ENCODE measurements at places on chromosomes 7 and 10.

- DNase-seq = no peak
Measured at GRCh38 chr7:158976468-158976848, 120.1 kb downstream of the DYNC2I1 start.

DNA sequence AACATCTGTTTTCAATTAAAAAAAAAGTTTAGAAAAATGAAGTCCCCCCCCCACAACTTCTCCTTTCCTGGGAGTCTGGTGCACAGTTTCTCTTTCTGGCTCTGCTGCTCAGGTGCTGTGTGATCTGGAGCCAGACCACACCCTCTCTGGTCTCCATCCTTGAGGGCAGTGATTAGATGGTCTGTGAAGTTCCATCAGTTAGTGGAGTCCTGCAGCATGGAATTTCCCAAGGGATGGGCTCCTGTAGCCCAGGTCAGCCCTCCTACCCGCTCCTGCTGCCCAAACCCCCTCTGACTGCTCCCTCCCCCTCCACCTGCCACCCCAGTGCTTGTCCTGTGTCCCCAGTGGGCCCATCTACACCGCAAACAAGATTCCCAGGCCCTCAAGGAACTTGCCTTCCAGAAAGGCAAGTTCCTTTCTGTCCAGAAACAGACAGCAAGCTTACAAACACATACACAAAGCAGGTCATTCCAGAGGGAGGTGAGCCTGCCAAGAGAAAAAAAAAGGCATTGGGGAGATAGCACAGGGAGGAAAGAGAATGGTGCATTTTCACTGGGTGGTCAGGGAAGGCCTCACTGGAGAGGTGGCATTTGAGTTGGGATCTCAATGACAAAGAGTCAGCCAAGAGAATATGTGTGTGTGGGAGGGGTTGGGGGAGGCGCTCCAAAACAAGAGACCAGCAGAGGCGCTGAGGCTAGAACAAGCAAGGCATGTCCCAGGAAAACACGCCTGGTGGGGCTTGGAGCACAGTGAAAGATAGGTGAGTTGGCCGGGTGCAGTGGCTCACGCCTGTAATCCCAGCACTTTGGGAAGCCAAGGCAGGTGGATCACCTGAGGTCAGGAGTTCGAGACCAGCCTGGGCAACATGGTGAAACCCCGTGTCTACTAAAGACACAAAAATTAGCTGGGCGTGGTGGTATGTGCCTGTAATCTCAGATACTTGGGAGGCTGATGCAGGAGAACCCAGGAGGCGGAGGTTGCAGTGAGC, 49.5 kb upstream of the SLC29A3 start:
- DNase-seq = no peak

- no peak for DNase-seq
Measured at GRCh38 chr7:90715067-90715466, 118.9 kb downstream of the CDK14 start.

DNA sequence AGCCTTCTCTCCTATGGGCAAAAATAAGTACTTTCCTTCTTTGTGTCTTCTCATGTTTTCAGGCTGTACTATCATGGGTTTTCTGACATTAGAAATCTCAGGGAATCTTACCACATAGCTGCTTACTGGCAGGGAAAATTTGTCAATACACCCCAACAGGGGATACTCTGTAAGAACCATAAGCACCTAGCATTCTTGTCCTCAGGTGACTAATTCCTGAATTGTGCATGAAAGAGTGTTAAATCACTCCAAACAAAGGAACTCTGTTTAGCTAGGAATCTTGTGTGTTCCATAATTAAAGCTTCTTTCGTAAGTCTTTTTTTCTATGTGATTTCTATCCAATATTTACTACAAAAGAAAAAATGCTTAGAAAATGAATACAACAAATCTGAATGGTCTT, 206.7 kb upstream of the POT1 start:
- no peak for DNase-seq

DNA sequence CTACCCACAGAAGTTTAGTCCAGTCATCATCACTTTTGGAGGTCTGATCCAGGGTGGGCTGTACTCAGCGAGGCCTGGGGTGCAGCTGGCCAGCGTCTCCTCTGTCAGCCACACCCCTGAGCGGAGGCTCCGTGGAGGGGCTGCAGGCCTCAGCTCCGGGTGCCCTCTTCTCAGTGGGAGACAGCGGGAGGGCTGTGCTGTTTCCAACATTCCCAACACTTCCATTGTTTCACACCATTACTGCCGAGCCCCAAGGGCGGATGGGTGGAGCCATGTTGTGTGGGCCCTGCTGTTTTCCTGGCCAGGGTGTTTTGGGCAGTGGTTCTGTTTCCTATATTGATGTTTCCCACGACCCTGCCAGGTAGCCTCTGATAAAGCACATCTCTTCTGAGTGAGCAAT, 95.0 kb downstream of the MKI67 start:
- no peak for DNase-seq

- DNase-seq = no peak
Measured at GRCh38 chr10:101495324-101495925, 92.6 kb downstream of the POLL start.

- DNase-seq = no peak
Measured at GRCh38 chr7:100556541-100556940, 17.2 kb downstream of the SAP25 start.

- no peak for DNase-seq
Measured at GRCh38 chr10:4663162-4663992, 162.6 kb upstream of the AKR1E2 start.

DNA sequence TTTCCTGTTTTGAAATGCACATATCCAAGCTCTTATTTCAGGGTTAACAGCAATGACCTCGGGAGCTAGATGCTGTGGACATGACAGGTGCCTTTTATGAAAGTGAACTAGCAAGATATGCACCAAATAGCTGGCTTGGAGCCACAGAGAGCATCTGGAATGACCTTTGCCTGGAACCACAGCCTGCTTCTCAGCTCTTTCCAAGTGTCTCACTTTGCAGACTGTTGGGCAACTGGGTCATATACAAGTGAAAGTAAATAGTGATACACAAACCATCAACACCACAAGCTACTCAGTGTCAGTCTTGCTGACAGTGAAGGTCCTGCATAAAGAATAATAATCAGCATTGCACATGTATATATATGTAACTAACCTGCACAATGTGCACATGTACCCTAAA, 183.5 kb downstream of the RNF133 start:
- no peak for DNase-seq

DNA sequence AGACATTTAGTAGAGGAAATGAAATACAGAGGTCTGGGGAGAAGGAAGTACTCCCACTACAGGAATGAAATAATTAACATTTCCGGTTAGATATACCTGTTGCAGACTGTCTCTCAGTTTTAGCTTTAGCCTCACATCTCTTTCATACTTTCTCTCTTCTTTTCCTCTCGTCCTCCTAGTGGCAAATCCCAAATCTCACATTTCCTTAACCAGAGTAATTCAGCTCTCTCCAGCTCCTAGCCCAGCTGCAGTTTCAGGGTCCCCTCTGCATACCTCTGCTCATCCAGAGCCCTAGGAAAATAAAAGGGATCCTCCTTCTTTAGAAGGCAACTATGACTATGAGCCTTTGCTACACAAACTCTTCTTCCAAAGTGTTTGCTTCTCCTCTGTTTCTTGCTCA, 643.2 kb downstream of the PHTF2 start:
- no peak for DNase-seq

DNA sequence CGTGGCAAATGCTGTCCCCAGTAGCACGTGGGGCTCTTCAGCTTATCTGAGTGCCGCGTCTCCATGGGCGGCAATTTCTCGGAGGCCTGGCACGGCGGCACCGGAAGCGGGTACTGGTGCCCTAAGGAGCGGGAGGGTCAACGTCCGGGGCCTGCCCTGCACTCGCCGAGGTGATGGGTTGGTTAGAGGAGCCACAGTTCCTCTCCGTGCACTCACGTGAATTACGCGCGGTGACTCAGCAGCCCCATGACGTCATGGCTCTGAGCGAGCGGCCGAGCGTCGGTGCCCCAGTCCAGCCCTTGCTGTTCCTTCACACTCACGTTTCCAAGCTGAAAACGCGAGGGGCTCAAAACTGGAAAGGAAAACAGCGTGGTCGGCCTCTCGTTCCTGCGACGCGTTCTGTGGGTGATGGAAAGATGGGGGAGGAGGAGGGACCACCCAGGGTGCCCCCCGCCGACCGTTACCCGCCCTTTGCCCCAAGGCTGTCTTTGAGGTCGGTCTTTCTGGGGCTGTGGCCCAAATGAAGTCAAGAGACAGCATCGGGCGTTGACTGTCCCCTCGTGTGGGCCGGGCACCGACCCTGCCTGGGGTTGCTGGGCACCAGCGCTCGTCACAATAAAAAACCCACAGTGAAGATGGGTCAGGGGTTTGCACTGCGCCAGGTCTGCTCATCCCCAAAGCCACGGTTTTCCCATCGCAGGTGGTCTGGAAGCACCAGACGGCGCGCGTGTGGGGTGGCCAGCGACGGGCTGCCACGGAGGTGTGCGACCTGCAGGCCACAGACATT, 70.4 kb upstream of the CFAP46 start:
- no peak for DNase-seq

DNA sequence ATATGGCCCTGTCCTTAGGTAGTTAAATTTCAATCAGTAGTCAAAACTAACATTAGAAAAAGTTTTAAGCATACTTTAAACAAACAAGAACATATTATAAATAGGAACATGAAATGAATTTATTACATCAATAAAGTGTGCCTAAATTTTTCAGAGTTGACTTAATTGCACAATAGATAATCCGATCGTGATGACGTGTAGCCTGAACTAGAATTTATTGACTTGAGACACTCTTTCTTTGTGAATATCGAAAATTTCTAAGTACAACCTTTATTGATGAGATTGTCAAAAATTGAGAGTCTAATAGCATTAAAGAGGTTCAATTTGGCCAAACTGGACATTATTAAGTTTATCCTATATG, 56.0 kb downstream of the CALD1 start:
- DNase-seq = no peak

GRCh38 chr10:84336406-84337090, 8.2 kb downstream of the CCSER2 start:
- no peak for DNase-seq

- no peak for DNase-seq
Measured at GRCh38 chr10:132464256-132465192, 67.5 kb downstream of the PWWP2B start.

- no peak for DNase-seq
Measured at GRCh38 chr7:94838717-94839116, 68.7 kb upstream of the PPP1R9A start.

DNA sequence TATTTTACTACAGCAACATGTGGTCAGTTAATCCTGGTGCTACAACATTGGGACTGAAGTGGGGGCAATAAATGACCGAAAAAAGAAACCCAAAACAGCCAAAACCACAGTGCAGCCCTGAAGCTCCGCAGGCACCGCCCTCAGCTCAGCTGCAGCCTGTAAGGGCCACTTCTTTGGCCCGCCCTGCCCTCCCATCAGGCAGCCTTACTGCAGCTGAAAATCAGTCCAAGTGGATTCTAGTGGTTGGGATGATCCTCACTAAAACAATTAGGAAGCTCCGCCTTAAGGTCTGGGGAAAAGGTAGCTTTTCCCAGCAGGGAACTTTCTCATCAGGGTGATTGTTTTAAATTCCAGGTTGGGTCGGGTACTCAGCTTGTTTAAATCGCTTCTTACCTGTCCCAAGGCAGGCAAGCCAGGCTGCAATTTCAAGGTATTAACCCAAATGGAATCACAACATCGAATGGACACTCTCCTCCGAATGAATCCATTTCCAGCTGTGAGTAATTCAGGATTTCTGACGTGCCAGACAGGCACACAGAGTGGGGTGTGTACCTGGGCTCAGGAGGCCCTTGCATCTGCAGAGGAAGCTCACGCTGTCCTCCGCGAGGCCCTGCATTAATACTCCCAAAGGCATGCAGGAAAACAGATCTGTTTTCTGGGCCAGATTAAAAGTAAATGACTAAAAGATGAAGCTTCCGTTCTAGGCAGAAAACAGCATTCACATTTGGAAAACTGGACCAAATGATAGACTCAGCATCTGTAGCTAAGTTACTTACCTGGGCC, 104.3 kb downstream of the CREB5 start:
- DNase-seq = no peak

DNA sequence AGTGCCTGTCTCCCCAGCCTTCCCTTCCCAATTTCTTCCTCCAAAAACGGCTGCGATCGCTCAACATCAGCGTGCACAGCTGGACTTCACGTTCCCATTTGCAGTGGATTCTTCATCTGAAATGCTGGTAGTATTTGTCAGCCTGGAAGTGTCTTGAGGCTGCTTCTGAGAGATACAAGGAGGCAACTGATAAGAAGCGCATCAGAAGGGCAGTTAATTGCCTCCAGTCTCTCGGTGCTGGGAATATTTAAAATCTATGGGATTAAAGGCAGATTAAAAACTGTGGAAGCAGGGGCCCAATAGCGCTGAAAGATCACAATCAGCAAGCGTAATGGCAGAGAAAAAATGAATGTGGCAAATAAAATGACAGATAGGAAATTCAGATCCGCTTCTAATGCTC, 450.0 kb downstream of the GATA3 start:
- DNase-seq = no peak

DNA sequence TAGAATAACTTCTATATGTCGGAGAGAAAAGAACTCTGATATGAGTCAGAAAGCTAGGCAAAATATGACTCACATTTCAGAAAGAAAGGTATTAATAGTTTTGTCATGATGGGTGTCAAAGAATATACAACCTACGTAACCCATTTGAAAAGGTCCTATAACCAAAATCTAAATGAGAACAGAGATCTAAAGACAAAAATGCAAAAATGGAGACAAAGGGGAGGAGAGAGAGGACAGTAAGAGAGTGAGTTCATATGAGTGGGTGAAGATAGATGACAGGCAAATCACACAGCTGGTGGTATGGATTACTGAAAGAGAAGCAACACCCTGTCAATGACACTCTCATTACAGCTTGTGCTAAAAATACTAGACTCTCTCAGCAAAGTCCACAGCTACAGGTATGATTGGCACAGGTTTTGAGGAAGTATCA, 25.6 kb downstream of the ANKMY2 start:
- DNase-seq = no peak

DNA sequence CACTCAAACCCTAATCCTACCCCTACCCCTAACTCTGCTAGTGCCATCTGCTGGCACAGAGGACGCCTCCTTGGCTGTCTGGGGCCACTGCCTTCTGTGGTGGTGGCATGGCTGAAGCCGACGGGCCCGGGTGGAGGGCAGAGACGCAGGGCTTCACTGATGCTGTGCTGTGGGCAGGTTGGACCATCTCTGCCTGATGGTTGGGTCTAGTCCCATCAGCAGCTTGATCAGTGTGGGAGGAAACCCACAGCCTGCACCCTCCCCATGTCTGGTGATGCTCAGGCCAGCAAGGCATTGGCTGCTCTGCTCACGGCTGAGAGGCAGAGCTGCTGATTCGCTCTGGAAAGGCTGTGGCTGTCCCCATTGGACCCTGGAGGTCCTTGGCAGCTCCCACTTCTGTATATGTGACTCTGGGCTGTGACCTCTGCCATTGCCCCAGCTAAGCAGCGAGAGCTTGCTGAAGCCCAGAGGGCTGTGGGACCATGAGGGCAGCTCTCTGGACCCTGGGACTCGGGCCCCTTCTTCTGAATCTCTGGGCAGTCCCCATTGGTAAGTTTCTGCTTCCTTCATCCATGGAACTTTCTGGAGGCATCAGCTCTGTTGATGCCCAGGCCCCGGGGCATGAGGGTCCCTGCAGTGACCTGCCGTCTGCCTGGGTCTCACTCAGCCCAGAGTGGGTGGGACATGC, at the start of gene SCART1:
SCART1 (plus strand) TSS at position 430 of the 688 bp plus-strand sequence; CDS start at position 483, 53 bp downstream.
- no peak for DNase-seq

GRCh38 chr7:151334628-151335027, 7.0 kb upstream of the NUB1 start:
- no peak for DNase-seq

GRCh38 chr10:124072106-124072505, 21.3 kb downstream of the CHST15 start:
- DNase-seq = no peak

- no peak for DNase-seq
Measured at GRCh38 chr10:17213646-17214349, 12.3 kb upstream of the TRDMT1 start.

GRCh38 chr7:55310287-55311025, 54.7 kb upstream of the LANCL2 start:
- DNase-seq = no peak
